GM20000 (cell line): ENCODE measurements at places on chromosomes 11 and 22.

GRCh38 chr11:94862926-94863880 is 95.0 kb downstream of the AMOTL1 start:
- DNase-seq: no peak

- no peak for DNase-seq
Observed at GRCh38 chr11:118656563-118657165, 22.8 kb downstream of the TREH start.

GRCh38 chr11:72576661-72577060 is 97.6 kb downstream of the PDE2A start:
- no peak for DNase-seq

GRCh38 chr11:134139873-134140331 is 71.0 kb downstream of the JAM3 start:
- DNase-seq: peak; percentile 69

DNA sequence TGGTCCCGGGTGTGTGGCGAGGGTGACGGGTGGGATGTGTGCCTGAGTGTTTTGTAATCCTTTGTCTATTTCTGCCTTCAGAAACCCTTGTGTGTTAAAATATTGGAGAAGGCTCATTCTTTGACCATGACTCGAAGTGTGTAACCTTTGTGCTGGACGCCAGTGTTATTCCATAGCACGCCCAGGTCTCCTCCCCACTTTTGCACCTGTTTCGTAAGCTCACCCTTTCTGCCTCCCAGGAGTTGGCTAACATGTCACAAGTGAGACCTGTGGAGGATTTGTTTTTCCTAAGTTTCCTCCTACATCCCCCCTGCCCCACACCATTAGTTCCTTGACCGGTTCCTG is 382 bp downstream of the C11orf54 start:
- DNase-seq: no peak
